ENCODE measurements at places on chromosomes 2 and 18.

- peaks cover 6% of the 10 kb centered on the region for H3K36me3 ChIP-seq
- H3K27ac ChIP-seq = peak overlapping the region; percentile 98
- DNase-seq = no peak
Measured at GRCh38 chr18:79519751-79520477, 124.2 kb downstream of the NFATC1 start.

- H3K27ac ChIP-seq = peak overlapping the region; percentile 56
- peaks cover 48% of the 10 kb centered on the region for H3K4me1 ChIP-seq
- peak overlapping the region; percentile 24 for H3K4me3 ChIP-seq
- H3K27me3 ChIP-seq = no peaks in the 10 kb centered on the region
- DNase-seq = no peak
Measured at GRCh38 chr2:24883946-24884345, 36.1 kb downstream of the ADCY3 start.

GRCh38 chr2:28664120-28664842, 87.3 kb upstream of the PPP1CB start:
- H3K36me3 ChIP-seq = no peaks in the 10 kb centered on the region
- no peak overlapping the region for H3K27ac ChIP-seq
- H3K4me1 ChIP-seq = no peaks in the 10 kb centered on the region
- DNase-seq = no peak
- no peak overlapping the region for H3K4me3 ChIP-seq
- peaks cover 7% of the 10 kb centered on the region for H3K27me3 ChIP-seq

DNA sequence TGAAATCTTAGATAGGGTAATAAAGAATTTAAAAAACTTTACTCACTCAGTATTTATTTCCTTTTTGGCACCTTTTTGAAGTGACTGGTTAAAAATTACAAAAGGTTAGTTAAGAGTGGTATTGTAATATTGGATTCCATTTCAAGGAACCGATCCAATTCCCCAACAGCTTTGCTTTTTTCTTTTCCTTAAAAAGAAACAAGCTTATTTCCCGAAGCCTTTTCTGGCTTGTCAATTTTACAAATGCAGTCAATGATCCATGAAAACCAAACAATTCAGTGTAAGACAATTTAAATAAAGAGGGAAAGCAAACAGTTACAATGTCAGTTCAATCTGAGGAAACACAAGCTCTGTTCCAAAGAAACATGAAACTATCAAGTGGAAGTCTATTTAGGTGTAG, 200.2 kb downstream of the RIT2 start:
- no peaks in the 10 kb centered on the region for H3K4me1 ChIP-seq
- DNase-seq = no peak
- H3K4me3 ChIP-seq = no peak overlapping the region
- H3K27ac ChIP-seq = no peak overlapping the region
- H3K27me3 ChIP-seq = no peaks in the 10 kb centered on the region
- H3K36me3 ChIP-seq = no peaks in the 10 kb centered on the region

DNA sequence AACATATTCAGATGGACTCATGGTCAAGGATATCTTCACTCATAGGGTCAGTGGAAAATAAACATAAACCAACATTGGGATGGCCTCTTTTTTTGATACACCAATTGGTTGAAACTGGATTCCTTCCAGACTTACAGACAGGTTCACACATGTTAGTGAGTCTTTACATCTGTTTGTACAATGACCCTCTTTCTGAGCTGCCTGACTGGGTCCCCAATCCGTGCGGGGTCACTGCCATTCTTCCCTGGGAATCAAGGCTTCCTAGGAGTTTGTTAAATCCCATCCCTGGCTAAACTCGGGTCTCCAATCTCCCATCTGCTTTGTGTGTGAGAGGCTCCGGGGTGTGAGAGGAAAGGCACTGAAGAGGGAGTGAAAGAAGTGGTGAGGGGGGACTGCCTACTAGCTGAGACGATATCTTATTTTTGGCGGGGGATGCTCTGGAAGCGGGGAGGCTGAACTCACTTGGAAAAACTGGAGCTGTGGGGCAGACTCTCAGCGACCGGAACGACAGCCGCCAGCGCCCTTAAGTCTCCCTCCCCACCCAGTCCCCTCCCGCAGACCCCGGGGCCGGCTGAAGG, 487 bp downstream of the STARD6 start:
- H3K4me1 ChIP-seq = peaks cover 8% of the 10 kb centered on the region
- peak overlapping the region; percentile 99 for H3K4me3 ChIP-seq
- H3K27me3 ChIP-seq = peaks cover 2% of the 10 kb centered on the region
- no peaks in the 10 kb centered on the region for H3K36me3 ChIP-seq

DNA sequence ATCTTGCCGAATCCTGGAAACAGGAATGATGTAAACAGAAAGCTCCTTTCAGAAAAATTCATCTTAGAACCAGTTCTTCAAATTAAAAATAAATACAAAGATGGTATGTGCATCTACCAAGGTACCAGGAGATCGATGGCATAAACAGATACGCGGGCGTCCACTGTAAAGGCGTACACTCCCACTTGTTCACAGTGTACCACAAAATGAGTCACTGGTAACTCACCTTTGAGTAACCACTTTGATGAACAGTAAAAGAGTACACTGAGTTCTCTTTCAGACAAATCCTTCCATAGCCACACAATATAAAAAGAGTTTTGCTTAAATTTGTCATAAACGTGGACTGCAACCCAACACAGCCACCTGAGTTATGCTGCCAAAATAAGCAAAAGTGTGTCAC, 128.3 kb downstream of the DNER start:
- H3K36me3 ChIP-seq = no peaks in the 10 kb centered on the region
- H3K4me3 ChIP-seq = no peak overlapping the region
- no peak overlapping the region for H3K27ac ChIP-seq
- H3K27me3 ChIP-seq = peaks cover 9% of the 10 kb centered on the region
- H3K4me1 ChIP-seq = no peaks in the 10 kb centered on the region

GRCh38 chr2:216606551-216607276, 26.5 kb upstream of the IGFBP2 start:
- DNase-seq = no peak
- H3K4me3 ChIP-seq = peak overlapping the region; percentile 17
- no peak overlapping the region for H3K27ac ChIP-seq
- no peaks in the 10 kb centered on the region for H3K36me3 ChIP-seq

DNA sequence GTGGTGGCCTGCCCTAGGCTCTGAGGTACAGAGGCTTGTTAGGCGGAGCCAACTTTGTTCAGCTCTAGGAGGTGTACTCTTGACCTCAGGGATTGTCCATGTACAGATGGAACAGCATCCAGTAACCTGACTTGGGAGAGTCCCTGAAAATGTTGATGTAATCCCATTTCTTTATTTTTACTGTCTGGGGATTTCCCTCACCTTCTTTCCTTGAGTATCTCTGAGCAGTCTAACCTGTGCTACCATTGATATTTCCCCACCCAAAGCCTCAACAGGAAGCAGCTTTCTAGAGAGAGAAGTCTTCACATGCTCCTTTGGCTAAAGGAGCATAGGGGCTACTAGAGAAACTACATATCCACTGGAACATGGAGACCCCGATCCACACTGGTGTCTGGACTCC, 10.4 kb downstream of the IL36A start:
- H3K27ac ChIP-seq = no peak overlapping the region
- H3K27me3 ChIP-seq = peaks cover 29% of the 10 kb centered on the region
- H3K4me3 ChIP-seq = no peak overlapping the region
- H3K36me3 ChIP-seq = peaks cover 10% of the 10 kb centered on the region
- DNase-seq = no peak

GRCh38 chr2:3914241-3914640, 210.9 kb downstream of the DCDC2C start:
- no peaks in the 10 kb centered on the region for H3K36me3 ChIP-seq
- no peak for DNase-seq
- H3K27me3 ChIP-seq = no peaks in the 10 kb centered on the region
- no peak overlapping the region for H3K4me3 ChIP-seq
- H3K4me1 ChIP-seq = no peaks in the 10 kb centered on the region

GRCh38 chr2:127590386-127591190, 55.1 kb downstream of the MYO7B start:
- H3K4me1 ChIP-seq = peaks cover 14% of the 10 kb centered on the region
- no peaks in the 10 kb centered on the region for H3K27me3 ChIP-seq
- H3K27ac ChIP-seq = no peak overlapping the region
- no peak overlapping the region for H3K4me3 ChIP-seq

DNA sequence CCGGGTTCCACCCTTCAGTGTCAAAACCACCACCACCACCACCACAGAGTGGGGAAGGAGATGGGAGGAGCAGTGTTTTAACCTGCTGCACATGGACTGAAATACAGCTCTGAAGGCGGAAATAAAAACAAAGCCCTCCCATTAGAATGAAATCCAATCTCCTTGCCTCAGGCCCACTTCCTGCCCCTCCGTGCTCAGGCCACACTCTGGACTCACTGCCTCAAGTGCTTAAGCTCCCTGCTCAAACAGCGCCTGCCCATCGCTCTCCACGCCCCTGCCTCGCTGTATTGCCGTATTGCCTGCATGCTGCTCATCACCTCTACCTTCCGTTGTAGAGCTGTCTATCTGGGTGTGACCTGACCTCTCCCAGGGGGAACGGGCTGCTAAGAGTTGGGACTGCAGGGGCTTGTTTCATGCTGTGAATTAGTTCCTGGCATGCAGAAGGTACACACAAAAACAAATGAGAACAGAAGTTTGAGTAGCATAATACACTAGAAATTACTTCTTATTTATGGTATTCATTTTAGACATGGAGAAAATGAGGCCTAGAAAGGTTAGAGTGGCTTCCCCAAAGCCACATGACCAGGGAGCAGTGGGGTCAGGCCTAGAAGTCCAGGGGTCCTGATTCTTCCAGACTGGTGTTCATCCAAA, 31.6 kb upstream of the NEB start:
- H3K27ac ChIP-seq = peak overlapping the region; percentile 94
- peak overlapping the region; percentile 76 for H3K4me3 ChIP-seq
- no peak for DNase-seq
- peaks cover 59% of the 10 kb centered on the region for H3K4me1 ChIP-seq
- peaks cover 2% of the 10 kb centered on the region for H3K36me3 ChIP-seq

- H3K4me1 ChIP-seq = peaks cover 8% of the 10 kb centered on the region
- peaks cover 19% of the 10 kb centered on the region for H3K27me3 ChIP-seq
- H3K27ac ChIP-seq = no peak overlapping the region
- no peaks in the 10 kb centered on the region for H3K36me3 ChIP-seq
Measured at GRCh38 chr2:203811491-203812221, 55.9 kb upstream of the CTLA4 start.

- no peaks in the 10 kb centered on the region for H3K27me3 ChIP-seq
- H3K4me3 ChIP-seq = no peak overlapping the region
- H3K4me1 ChIP-seq = no peaks in the 10 kb centered on the region
- H3K36me3 ChIP-seq = no peaks in the 10 kb centered on the region
- H3K27ac ChIP-seq = no peak overlapping the region
Measured at GRCh38 chr2:81542119-81542518, 1237.6 kb upstream of the LRRTM1 start.

DNA sequence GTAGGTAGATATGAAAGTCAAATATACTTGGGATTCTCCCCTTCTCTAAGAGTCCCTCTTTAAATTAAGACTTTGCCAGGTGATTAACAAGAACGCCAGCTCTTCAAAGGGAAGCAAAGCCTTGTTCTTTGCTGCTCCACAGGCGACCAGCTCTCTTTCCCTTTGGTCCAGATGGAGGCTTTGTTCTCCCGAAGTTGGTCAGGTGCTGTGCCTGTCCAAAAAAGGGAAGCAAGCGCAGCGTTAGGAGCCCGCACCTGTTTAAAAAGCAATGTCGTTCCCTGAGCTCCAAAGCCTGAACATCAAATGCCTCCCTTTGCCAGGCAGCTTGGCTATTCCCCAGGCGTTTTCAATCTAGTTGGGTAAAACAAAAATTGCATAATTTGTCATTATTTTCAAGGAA, 1913.1 kb upstream of the PIK3C3 start:
- H3K27ac ChIP-seq = no peak overlapping the region
- no peaks in the 10 kb centered on the region for H3K4me1 ChIP-seq
- no peaks in the 10 kb centered on the region for H3K36me3 ChIP-seq
- H3K4me3 ChIP-seq = no peak overlapping the region
- H3K27me3 ChIP-seq = no peaks in the 10 kb centered on the region
- DNase-seq = no peak

DNA sequence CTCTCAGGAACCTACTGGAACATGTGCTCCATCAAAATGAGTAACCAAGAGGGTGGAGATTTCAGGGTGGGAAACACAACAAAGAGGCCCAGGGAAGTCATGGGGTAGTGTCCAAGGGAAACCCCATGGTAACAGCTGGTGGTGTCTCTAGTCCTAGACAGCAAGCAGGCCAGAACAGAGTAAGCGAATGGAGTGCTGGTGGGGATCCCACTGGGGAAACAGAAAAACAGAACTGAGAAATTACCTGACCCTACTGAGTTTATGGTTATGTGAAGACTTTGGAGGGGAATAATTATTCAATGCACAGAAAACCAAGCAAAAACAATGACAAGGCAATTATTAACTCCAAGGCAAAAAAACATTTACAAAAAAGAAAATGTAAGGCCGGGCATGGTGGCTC, 16.9 kb downstream of the ERCC3 start:
- H3K4me3 ChIP-seq = no peak overlapping the region
- H3K27ac ChIP-seq = no peak overlapping the region
- peaks cover 50% of the 10 kb centered on the region for H3K36me3 ChIP-seq
- DNase-seq = no peak
- H3K4me1 ChIP-seq = peaks cover 4% of the 10 kb centered on the region

DNA sequence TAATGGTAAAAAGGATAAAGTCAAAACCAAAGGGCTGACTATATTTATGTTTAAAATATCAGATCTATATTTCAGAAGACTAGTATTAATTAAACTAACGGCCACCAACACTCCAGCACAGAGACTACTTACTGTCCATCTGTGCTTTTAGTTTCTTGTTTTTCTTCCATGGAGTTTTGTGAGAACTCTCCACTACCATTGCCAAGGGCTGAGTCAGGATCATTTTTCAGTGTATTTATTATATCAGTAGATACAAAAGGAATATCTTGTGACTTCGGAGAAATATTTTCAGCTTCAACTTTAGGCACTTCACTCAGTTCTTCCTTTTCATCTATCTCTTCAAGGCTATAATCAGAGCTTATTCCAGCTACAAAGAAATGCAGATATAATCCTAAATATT, 79.1 kb upstream of the GRB14 start:
- H3K4me3 ChIP-seq = no peak overlapping the region
- DNase-seq = no peak
- H3K27ac ChIP-seq = no peak overlapping the region
- H3K27me3 ChIP-seq = no peaks in the 10 kb centered on the region
- H3K4me1 ChIP-seq = peaks cover 3% of the 10 kb centered on the region

DNA sequence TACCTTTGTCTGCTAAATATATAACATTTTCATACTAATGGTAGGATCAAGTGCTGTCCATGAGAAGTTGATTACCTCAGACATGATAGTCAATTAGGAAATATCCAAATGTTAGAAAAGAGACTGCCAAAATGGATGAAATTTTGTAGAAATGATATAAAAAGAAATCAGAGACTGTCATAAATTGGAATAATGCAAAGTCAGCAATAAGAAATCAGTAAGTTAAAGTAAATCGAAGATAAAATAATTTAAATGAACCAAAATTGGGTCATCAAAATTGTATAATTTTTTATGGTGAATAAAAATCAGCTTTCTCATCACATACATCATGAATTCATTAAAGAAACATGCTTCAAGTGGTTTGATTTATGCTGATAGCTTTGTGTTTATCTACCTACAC, 165.3 kb upstream of the CDH2 start:
- no peaks in the 10 kb centered on the region for H3K4me1 ChIP-seq
- H3K4me3 ChIP-seq = no peak overlapping the region
- no peak for DNase-seq
- no peaks in the 10 kb centered on the region for H3K36me3 ChIP-seq
- H3K27ac ChIP-seq = no peak overlapping the region

GRCh38 chr2:42823744-42824453, 31.5 kb upstream of the HAAO start:
- peaks cover 3% of the 10 kb centered on the region for H3K27me3 ChIP-seq
- peaks cover 9% of the 10 kb centered on the region for H3K4me1 ChIP-seq
- no peak for DNase-seq
- no peak overlapping the region for H3K27ac ChIP-seq
- H3K36me3 ChIP-seq = peaks cover 7% of the 10 kb centered on the region
- H3K4me3 ChIP-seq = no peak overlapping the region
